8988T (cell line): ENCODE measurements at places on chromosomes 5 and 9.

DNA sequence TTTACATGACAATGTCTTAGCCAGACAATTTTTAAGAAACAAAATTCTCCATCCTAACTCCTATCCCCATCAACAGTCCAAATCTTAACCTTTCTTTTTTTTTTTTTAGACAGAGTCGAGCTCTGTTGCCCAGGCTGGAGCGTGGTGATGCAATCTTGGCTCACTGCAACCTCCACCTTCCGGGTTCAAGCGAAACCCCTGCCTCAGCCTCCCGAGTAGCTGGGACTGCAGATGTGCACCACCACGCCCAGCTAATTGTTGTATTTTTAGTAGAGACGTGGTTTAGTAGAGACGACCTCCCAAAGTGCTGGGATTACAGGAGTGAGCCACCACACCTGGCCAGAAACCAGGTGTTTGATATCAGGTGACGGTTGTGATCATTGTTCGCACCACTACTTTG lies 10.2 kb downstream of the ABL1 start:
- no peak for DNase-seq

DNA sequence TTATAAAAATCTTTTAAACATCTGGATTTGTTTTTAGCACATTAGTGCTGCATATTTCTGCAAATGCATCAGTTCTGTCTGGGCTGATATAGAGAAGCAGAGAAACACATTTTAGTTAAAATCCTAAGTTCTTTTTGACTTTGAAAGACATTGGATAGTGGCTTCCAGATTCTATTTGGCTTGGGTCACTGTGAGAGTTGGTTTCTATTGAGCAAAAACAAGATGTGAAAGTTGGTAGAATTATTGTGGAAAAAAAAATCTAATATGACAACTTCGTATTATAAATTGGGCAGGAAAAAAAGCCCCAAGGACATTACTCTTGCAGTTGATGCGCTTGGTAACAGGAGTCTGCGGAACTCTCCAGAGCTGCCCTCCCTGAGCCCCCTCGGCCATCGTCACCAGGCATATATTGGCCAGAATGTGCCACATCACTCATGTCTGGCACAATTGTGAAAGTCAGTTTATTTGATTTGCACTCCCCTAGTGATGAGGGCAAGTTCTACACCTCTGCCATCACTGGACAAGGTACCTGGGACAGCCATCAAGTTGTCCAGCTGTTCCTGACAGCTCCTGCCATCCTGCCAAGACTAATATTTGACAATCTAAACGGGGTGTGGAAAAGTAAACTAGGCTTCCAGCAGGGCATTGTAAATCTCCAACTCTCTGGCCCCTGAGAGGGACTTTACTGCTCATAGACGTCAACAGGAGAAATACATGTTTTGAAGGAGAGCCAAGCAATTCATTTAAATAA lies 334.5 kb downstream of the TENT4A start:
- no peak for DNase-seq

GRCh38 chr5:10036136-10036815 lies 213.4 kb downstream of the ATPSCKMT start:
- DNase-seq = no peak

DNA sequence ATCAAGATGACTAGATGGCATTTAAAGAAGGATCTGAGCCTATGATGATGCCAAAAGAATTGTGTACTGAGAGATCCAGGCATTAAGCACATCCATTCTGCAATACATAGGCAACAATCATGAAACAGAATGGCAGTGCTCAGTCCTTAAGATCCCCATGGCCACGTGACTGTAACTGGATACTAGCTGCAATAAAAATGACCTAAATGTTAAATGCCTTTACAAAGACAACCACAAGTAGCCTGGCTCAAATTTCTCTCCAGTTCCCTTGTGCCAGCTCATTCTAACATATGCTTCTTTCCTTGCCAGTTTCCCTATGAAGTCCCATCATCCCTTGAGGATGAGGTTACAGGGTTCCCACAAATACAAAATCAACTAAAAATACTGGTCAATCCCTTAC lies 148.3 kb upstream of the GHR start:
- no peak for DNase-seq

- DNase-seq = no peak
Observed at GRCh38 chr5:98105681-98106080, 667.8 kb upstream of the RGMB start.

- no peak for DNase-seq
Observed at GRCh38 chr5:167763772-167764171, 527.7 kb upstream of the WWC1 start.

GRCh38 chr5:122908662-122909061 lies 63.2 kb downstream of the SNX24 start:
- DNase-seq = no peak

DNA sequence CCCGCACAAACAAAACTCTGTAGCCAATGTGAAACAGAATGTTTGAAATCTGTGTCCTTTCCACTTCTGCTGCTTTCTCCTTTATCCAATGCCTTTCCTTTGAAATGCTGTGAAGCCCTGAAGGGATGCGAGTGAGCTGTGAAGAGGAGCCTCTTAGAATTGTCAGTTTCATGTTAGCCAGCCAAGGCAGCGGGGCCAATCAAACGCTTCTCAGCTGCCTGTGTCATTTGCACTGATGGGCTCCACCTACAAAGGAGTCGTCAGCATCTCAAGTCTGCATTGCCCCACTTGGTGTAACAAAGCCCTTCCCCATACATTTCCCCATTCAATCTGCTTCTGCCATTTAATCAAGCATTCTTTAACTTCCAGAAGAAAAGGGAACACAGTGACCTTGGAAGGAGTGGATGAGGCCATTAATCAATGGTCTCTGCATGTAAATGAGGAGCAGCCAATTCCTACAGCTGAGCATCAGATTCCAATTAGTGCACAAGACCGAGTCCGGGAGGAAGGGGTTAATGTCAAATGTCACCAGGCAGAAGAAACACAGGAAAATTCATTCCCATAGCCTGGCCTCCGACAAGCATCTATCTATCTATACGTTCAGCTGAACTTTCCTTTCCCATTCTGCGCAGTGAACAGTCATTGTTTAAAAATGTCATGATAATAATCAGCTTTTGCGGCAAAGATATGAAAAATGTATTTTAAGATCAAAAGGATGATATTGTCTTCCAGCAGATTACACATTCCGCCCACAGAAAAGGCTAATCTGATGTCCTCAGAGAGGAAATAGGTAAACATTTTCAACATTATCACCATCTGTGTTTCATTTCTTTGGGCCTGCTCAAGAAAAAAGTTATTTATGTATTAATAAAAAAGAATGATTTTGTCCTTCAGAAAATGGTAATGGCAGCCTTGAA lies 154.6 kb downstream of the FSTL4 start:
- DNase-seq = no peak

- no peak for DNase-seq
Observed at GRCh38 chr9:9002826-9003583, 1203.4 kb upstream of the DMAC1 start.

GRCh38 chr5:180352116-180353047 lies 754 bp downstream of the GFPT2 start:
- no peak for DNase-seq

- no peak for DNase-seq
Observed at GRCh38 chr9:94725293-94725692, 1.2 kb upstream of the AOPEP start.

DNA sequence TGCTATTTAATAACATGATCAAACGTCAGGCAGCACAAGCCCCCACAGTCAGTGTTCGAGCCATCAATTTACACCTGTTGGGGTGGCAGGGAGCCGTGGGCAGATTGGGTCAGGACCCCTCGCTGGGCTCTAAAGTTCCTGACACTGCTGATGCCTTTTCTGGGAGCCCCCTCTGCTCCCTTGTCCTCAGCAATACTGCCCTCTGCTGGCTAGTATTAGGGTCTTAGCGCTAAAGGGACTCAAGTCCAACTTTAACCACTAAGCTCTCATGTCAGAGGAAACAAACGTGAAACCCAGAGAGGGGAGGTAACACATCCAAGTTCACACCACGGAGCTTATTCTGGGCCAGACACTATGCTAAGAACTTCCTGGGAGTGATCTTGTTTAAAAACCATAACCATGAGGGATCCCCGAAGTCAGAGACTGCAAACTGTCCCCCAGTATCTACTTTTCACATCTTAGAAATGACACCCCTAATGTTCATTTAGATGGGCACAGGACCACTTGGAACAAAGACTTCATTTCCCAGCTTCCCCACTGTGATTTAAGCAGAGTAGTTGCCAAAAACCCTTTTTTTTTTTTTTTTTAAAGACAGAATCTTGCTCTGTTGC lies 20.4 kb downstream of the ANKS6 start:
- DNase-seq = peak; percentile 57

GRCh38 chr9:78038620-78039300 lies 7.1 kb upstream of the GNAQ start:
- no peak for DNase-seq

DNA sequence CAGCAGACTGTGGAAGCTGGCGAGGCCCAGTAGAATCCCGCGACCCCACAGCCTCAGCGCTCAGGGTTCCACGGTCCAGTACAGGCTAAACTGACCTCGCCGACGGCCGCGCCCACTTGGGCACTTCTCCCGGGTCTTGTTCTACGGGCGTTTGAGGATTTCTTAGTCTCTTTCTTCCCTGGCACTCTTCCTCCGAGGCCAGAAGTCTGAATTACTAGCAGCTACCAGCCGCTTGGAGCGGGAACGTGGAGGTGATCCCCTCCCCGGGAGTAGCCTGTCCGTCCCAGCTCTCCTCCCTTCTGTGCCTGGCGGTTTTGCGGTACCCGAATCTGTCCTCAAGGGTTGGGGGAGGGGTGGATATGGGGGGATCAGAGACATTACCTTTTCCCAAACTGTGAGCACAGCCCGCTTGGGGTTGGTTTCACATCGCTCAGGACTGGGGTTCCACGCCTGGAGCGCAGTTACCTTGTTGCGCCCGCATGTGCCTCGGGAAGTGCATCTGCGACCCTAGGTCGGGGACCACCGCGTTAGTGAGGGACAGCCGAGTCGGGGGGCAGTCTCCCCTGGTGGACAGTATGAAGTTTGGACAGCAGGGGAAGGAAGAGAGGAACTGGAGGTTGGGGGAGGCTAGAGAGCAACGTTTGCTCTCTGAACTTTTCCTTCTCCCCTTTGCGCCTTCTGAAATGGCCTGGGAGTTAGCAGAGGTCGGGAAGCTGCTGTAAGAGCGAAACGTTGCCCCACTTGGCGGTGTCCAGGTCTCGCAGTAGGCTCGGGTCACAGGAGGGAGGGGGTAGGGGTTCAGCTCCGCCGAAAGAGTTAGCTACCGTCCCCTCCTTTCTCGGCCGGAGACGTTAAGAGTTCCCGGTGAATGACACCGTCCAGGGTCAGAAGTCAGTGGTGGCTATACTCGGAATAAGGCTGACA lies 190.8 kb downstream of the MEF2C start:
- DNase-seq = no peak

DNA sequence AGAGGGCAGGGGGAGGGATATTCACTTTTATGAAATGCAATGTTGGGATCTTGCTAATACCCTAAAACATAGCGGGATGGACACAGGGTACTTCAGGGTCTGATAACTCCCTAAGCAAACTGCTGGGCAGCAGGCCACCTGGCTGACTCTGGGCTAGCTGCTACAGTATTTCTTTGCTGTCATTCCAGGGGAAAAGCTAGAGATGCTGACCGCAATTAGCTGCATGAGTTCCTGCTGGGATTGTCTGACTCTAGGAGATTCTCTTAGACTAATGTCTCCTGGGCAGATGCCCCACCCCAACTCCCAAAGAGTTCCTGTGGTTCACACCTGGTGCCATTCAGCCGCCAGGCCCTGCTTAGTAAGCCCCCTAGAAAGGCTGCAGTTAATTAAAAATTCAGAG lies 69.9 kb downstream of the PSAT1 start:
- no peak for DNase-seq

DNA sequence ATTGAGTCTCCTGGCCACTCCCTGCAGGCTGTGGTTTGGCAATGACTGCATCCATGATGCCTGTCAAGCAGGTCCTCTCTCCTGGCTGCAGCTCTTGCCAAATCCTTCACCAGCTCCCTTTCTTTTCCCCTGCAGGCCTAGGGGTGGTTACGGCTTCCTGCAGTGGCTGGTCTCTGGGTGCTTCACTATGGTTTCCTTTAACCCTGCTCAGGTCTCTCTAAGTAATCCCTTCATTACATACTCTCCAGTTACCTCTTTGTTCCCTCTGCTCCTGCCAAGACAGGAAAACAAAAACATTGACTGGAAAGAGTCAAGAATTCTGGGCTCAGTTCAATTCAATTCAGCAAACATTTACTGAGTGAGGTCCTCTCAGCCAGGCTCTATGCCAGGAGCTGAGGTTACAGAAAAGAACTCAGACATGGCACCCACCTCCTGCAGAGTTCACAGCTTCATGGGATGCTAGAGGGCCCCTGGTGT lies 19.8 kb upstream of the PTPN3 start:
- DNase-seq = no peak

GRCh38 chr5:154165886-154166285 lies 24.6 kb upstream of the GALNT10 start:
- DNase-seq = no peak

DNA sequence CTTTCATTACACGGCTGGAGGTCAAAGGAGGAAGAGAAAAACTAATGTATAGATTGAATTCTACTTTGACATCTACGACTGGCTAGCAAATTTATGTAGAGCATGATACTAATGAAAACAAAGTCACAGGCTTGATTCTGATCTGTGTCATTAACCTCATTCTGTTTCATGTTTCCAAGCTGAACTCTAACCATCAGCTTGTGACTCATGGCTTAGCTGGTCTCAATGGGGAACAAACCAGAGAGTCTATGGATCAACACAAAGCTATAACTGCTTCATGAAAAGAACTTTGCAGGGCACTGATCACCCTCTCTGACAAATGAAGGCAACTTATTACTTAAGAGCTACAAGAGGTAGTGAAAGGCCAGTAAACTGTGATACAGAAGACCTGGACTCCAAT lies 23.6 kb upstream of the PDE4D start:
- no peak for DNase-seq

GRCh38 chr5:6505783-6506557 lies 57.3 kb downstream of the UBE2QL1 start:
- no peak for DNase-seq

- no peak for DNase-seq
Observed at GRCh38 chr9:99373912-99374311, 151.8 kb downstream of the SEC61B start.

DNA sequence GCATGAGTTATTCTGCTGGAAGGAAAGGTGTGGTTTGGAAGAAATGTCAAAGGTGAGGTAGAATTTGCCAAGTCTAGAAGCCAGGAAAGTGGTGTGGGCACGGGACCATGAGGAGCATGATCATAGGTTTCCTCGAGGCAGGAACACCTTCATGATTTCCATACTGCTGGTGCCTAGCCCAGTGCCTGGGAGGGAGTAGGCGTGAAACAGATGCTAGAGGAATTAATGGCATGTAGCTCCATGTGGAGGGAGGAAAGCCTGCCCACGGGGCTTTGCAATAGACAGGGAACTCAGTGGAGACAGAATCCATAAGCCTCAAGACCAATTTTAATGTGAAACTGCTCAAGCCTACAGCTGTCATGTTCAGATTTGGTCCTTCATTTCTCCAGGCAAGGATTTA lies 35.1 kb downstream of the TTLL11 start:
- no peak for DNase-seq
